ENCODE measurements at places on chromosomes 12 and 14.

- DNase-seq = no peak
Measured at GRCh38 chr12:62170241-62170640, 90.0 kb upstream of the USP15 start.

GRCh38 chr12:121561009-121561395 is 19.8 kb downstream of the KDM2B start:
- no peak for DNase-seq

DNA sequence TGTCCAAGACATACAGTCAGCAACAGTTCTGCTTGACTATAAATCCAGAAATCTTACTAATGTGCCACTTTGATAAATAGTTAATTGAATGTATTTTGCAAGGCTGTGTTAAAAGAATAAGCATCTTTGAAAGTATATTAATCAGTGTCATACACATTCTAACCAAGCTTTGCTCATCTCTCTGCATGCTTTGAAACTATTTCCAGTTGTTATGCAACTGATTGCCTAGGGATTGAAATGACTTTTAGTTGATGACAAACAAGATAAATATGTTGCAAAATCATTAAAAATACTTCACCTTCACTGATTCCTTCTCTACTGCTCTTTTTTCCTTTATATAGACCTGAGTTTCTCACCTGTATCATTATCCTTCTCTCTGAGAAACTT is 91.3 kb downstream of the AEBP2 start:
- peak; percentile 35 for DNase-seq

- DNase-seq = no peak
Measured at GRCh38 chr14:57435923-57436322, 45.5 kb downstream of the NAA30 start.

DNA sequence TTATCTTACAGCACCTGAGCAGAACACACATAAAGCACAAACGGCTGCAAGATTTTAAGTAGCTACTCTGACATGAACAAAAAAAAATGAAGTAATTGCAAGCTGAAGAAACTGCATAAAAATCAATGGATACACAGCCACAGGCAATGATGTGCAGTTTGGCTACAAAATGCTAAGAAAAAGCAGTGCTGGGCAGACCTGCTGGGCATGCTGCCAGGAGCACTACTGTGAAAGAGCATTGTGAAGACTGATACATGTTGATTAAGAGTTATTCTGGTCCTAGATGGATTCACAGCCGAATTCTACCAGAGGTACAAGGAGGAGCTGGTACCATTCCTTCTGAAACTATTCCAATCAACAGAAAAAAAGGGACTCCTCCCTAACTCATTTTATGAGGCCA is 20.1 kb upstream of the RTN1 start:
- DNase-seq = no peak

- no peak for DNase-seq
Measured at GRCh38 chr14:40221428-40221827, 789.2 kb upstream of the FBXO33 start.

DNA sequence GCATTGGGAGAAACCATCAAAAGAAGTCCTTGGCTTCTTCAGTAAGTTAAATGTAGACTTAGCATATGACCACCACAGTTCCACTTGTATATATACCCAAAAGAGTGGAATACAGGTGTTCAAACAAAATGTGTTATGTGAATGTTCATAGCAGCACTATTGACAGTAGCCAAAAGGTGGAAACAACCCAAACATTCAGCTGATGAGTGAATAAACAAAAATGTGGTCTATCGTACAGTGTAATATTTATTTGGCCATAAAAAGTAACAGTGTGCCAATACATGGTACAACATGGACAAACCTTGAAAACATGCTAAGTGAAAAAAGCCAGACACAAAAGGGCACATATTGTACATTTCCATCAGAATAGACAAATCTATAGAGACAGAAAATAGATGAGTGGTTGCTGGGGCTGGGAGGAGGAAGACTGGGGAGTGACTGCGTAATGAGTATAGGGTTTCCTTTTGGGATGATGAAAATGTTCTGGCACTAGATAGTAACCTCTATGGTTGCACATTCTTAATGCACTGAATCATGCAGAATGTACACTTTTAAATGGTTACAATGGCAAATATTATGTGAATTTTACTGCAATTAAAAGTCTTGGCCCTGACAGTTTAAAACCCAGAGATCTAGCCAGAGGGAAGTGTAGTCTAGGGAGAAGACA is 5.5 kb downstream of the ERP29 start:
- peak; percentile 60 for DNase-seq

GRCh38 chr14:33343016-33343415 is 404.3 kb downstream of the NPAS3 start:
- no peak for DNase-seq

GRCh38 chr14:51715250-51715649 is 63.5 kb downstream of the FRMD6 start:
- DNase-seq = no peak

DNA sequence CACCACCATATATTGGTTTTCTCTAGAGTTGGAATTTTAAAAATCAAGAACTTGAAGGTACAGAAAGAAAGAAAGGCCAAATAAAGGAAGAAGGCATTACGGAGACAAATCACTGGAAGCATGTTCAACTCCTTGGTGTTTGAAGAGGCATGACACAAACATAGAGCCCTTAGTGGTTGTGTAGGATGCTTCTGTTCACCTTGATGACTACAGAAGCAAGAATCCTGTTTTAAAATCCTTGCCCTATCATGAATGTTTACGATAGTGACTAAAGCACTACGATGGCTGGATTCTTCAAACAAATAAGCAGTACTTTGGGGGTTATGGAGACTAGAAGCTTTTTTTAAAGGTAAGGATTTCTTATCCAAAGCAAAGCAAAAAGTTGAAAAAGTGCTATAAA is 10.3 kb upstream of the ISM2 start:
- DNase-seq = no peak

DNA sequence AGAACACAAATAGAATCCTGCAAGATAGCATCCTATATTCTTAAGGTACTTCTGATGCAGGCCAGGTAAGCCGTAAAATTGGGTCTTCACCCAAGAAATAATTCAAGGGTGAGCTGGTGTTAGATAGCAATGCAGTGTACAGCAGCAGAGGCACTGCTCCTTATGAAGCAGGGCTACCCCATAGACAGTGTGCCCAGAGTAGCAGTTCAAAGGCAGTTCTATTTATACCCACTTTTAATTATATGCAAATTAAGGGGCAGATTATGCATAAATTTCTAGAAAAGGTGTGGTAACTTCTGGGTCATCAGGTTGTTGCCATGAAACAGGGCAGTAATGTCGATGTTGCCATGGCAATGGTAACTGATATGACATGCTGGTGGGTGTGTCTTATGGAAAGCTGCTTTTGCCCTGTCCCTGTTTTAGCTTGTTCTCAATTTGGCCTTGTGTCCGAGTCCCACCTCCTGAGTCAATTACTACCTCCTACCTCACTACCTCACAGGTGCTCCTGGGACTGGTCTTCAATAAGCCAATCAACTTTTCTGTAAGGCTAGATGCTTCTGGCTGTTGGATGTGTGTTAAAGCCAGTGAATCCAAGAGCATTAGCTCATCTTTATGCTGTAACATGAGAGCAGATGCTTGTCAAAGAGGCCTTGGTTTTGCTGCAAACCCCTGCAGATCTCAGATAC is 61.0 kb downstream of the PPM1A start:
- no peak for DNase-seq

GRCh38 chr12:15728118-15728598 is 61.0 kb downstream of the EPS8 start:
- peak; percentile 73 for DNase-seq

- DNase-seq = no peak
Measured at GRCh38 chr14:58054100-58054499, 97.9 kb downstream of the ARMH4 start.

GRCh38 chr14:89393222-89393745 is 23.7 kb downstream of the FOXN3 start:
- no peak for DNase-seq

DNA sequence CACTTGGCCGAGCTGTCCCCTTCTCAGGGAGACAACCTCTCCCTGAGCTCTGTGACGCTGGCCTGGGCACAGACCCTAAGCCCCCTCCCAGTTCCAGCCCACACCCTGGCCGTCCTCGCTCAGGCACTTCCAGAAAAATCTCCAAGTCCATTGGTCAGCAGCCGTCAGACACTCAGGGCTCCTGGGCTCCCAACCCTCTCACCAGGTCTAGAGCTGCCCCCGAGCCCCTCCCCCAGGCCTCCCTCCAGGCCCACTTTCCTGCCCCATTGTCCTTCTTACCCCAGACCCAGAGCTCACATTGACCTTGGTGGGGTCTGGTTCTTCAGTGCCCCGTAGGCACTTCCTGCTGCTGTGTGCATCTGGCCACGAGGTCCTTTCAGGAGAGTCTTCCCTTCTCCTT is 249.3 kb upstream of the RTL1 start:
- no peak for DNase-seq

DNA sequence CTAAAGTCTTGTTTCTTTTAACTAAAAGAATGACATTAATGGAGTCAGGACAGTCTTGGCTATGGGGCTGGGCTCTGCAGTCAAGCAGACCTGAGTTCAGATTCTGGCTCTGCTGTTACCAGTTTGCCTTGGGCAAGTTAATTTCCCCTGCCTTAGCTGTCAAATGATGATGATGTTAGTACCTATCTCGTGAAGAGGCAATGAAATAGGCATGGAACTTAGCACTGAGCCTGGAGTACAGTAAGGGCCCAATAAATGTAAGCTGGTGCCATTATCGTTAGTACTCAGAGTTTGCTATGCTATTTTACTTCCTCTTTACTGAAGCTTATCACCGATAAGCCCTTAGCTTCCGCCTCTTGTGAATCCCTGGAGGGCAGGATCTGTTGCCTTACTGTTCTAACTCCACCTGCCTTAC is 8.5 kb downstream of the FBXW8 start:
- no peak for DNase-seq

DNA sequence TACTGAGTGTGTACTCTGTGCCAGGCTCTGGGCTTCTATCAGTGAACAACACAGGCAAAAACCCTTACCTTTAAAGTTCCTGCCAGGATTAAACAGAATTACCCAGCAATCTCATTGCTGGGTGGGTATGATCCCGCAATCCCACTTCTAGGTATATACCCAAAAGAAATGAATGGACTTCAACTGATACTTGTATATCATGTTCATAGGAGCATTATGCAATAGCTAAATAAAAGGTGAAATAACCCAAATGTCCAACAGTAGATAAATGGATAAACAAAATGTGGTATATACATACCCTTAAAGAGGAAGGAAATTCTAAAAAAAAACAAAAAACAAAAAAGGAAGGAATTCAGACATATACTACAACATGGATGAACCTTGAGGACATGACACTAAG is 14.7 kb downstream of the DAZAP2 start:
- no peak for DNase-seq

DNA sequence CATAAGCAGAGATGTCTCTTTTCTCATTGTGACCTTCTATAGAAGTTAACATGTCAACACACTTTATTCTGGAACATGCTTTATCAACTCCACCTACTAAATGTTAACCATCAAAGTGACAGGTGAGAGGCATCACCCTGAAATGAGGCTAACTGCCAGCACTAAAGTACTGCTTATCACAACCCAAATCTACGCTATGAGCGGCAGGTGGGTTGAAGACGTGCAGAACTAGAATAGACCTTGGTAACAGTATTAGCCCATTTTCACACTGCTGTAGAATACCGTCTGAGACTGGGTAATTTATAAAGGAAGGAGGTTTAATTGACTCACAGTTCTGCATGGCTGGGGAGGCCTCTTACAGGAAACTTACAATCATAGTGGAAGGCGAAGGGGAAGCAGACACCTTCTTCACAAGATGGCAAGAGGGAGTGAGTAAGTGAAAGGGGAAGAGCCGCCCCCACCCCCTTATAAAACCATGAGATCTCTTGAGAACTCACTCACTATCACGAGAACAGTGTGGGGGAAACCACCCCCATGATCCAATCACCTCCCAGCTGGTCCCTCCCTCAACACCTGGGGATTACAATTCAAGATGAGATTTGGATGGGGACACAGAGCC is 359.0 kb downstream of the SEC23A start:
- no peak for DNase-seq

DNA sequence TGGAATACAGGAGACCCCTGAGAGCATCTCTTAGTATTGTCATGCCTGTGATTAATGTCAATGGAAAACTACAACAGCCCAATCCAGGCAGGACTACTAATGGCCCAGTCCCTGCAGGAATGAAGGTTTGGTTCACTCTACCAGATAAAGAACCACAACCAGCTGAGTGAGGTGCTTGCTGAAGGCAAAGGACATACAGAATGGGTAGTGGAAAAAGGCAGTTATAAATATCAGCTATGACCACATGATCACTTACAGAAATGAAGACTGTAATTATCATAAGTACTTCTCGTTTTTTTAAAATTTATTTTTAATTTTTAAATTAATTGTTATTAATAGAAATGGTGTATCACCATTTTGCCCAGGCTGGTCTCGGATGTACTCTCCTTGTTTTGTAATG is 17.2 kb upstream of the LPCAT3 start:
- no peak for DNase-seq

DNA sequence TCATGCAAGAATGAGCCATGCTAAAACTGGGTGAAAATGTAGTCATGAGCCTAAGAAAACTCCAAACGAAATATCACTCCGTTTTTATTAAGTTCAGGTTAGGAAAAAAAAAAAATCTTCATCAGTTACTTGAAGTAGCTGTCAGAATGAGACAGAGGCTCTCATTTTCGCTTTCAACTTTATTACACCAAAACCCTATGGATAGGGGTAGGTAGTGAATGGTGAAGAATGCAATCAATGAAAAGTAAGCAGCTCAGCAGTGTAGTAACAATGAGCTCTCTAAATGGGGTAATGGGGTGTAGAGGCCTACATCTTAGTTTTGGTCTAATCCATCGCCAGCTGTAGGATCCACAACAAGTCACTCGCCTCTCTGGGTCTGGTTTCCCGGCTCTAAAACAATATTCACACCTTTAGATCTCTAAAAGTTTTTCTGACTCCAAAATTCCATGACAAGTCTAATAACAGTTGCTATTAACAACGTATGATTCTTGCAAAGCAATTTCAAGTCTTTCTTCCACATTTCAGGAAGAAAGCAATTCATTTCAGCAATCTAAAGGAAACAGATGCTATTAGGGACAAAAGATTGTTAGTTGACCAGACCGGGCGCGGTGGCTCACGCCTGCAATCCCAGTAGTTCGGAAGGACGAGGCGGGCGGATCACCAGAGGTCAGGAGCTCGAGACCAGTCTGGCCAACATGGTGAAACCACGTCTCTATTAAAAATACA is 1.7 kb downstream of the BTBD7 start:
- no peak for DNase-seq

DNA sequence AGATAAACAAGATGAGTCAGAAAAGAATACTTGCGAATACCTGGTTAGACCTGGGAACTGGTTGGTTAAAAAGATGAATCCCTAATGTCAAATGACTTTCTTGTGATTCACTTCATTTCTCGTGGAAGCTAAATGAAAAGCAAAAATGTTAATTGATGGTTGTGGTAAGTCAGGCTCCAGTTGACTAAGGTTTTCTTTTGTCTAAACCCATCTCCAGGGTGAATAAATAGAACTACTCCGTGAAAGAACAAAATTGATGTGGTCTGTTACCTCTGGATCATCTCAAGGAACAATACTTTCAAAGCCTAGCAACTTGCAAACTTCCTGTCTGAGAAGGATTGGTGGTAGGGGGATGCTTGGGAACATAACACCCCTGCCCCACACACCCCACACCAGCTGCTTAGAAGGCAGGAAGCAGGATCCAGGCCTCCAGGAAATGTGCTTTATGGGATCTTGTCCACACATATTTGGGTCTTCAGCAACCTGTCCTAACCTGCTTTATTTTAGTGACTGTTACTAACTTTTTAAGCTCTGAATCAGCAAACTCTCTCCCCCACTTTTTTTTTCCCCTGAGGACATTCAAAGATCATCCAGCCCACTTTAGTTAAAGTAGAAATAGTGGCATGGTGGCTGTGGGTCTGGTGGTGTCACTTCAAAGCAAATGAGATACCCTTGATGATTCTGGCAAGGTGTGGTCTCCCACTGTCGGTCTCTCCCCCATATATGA is 60.4 kb upstream of the PTHLH start:
- DNase-seq = peak; percentile 94
